ENCODE measurements at places on chromosomes 5 and 9.

GRCh38 chr5:139243425-139243970 is 45.3 kb upstream of the SIL1 start:
- no peak for DNase-seq

DNA sequence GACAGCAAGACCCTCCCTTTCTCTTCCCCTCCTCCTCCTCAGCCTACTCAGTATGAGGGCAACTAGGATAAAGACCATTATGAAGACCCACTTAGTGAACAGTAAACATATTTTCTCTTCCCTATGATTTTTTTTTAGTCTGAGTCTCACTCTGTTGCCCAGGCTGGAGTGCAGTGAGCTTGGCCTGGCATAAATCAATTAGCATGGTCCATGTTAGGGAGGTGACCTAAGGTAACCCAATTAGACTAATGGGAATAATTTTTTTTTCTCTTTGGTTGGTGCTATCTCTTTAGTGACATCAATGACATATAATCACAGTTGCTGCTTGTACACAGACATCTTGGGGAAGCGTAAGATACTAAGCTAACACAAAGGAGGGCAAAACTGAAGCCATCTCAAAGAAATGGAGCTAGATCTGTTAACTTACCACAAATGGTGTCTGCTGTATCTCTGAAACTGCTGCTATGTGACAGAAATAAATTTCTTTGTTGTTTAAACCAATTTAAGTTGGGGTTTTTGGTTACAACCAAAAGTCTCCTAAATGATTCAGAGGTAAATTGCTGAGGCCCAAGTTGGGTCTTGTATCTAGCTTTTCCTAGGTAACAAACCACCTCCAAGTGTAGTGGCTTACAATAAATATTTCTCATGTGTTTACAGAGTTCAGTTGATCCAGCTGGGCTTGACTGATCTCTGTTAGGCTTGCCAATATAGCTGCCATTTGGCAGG is 13.3 kb downstream of the PKD2L2 start:
- no peak for DNase-seq

DNA sequence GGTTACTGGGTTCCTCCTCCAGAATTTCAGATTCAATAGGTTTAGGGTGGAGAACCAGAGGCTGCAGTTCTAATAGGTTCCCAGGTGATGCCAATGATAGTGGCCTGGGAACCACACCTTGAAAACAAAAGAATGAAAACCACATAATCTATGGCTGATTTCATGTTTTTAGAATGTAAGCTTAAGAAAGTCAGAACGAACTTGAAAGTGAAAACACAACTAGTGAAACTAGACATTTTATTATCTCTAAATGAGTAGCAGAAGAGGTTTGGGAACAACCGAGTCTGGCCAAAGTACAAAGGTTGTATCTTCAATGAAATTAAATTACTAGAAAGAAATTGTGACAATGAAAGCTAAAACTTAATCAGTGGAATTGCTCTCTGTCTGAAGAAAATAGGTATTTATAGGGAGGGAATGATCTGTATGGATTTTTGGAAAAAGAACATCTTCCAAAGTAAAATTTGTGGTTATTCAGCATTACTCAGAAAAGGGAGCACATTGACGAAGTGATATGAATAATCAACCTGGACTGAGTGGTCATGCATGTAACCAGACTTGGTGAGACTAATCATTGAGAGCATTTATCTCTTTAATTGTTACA is 24.9 kb upstream of the CEP120 start:
- DNase-seq = no peak

DNA sequence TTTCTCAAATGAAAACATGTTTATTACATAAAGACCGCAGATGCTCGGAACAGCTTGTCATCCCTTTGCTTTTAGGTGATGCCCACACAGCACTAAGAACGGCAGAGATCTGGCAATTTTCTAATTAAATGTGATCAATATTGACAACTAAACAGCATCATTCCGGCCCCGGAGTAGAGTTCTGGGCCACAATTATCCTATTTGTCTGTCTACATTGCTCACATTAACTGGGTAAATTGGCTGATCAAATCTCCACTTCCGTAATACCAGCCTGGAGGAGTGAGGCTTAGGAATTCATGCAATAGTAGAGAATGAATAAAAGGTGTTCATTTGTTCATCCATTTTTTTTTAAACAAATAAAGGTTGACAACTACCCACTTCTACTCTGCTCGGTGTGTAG is 245.1 kb upstream of the C9orf72 start:
- no peak for DNase-seq

- no peak for DNase-seq
These were observed 66.3 kb upstream of the NFIB start for GRCh38 chr9:14380061-14380836.

GRCh38 chr5:173786286-173787187 is 101.6 kb upstream of the CPEB4 start:
- DNase-seq = no peak

GRCh38 chr9:15310107-15310850 is 3.3 kb upstream of the TTC39B start:
- no peak for DNase-seq

DNA sequence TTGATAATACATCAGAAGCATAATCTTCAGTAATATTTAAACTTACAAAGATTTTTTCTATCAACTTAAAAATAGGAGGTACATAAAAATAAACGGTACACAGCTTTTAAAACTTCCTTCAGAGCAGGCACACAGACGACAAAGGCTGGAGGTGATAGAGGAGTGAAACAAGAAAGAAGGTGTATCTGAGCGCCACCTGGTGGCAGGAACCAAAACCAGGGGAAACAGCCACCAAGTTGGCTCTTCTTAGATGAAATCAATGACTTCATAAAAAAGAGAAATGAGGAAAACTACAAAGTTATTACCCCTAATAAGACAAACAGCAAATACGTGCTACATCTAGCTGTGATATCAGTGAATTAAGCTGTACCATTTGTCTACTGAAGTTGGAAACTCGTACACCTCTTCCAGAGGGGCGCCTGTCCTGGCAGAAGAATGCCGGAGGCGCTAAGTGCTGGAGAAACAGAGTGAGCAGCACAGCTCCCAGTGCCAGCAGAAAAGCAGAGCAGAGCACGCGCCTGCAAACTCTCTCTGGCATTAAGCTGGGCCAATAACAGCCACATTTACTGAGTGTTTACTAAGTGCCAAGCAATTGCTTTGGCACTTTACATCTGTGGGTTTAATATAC is 85.9 kb downstream of the SETX start:
- DNase-seq = peak; percentile 42

DNA sequence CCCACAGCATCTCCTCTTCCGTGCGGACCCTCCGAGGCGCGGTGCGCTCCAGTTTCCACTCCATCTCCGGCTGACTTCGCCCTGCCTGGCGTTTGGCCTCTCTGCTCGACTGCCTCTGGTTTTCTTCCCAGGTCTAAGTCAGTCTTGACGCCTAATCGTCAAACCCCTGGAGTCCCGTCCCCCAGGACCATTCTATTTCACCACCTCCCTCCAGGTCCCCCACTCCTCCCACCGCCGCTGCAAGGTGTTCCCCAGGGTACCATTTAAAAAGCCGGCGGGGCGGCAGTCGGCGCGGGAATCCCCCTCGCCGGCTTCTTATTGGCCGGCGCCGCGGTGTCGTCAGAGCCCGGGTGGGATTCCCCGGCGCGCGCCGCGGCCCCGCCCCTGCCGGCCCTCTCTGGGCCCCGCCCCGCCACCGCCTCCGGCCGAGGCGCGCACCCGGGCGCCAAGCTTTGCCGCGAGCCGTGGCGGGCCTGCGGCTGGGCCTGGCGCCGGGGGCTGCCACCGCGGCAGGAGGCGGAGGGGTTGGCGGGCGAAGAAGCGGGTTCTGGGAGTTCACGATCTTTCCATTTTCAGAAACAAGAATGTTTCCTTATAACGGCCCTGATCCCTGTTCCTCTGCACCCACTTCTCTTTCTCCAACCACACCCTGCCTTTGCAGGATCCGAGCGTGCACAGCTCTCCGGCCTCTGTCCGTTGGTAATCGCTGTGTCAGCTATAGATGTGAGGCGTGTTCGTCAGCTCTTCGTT is at the start of gene CDC20B:
TSS of gene CDC20B (minus strand) at position 241 of the 750 bp plus-strand sequence. CDS start at position 64, 177 bp downstream.
- DNase-seq = peak; percentile 49

DNA sequence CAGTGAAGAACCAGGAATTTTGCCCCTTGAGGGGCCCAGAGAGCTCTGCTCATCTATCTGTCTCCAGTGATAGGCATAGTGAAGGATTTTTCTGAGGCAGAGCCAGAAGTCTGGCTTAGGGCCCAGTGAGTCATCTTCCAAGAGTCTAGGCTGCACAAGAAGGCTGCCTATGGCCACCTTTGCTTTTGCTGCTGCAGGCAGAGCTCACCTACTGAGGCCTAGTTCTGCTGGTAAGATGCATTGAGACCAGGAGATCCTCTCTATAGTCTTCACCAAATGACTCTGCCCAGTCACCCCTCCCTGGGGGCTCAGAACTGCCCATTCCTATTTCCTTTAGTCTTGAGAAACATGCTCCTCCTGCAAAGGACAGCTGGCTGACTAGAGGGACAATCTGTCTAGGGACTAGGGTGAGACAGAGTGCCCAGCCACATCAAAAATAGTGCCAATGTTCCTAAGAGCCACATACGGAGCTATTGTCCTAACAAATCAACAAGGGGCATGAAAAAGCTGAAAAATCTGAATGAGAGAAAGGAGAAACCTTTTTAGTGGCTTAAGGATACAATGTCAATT is 40.3 kb upstream of the CDKN2AIPNL start:
- DNase-seq = no peak

GRCh38 chr9:6132650-6133049 is 83.0 kb upstream of the IL33 start:
- no peak for DNase-seq

DNA sequence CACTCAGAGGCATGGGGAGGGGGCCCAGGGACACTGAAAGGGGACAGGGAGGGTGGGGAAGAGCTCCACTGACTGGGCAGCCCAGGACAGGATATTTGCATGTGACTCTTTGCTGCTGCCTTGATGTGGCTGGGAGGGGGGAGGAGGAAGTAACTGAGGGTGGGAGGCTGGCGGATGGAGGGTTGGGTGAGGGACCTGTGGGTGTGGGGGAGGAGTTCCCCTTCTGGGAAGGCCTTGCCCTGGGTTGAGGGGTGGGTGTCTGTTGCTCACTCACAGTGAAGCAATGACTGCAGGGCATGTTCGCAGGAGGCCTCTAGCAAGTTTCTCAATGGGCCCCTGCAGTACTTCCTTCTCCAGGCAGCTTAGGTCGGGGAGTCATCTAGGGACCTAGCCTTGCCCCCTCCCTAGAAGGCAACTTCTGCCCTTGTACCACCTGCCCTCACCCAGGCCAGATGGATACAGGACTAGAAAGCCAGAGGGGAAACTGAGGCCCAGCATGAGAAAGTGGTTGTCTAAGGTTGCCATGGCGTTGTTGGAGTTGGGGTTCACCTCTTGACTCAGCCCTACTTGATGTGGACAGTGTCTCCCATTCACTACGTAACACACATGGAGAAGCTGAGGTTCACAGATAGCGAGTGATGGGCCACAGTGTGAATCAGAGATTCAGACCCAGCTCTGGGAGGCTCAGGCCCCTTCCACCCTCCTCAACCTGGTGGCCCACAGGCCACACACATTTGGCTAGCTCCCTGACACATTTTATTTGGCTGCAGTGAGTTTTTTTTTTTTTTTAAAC is 3.0 kb downstream of the GRK6 start:
- DNase-seq = peak; percentile 88

Data from stimulated activated CD4-positive, alpha-beta T cell treated with anti-CD3 and anti-CD28 coated beads, TNF-alpha, amount 100 ng/mL, for 48 hours (primary cell).